ENCODE measurements at places on chromosomes 6 and 20.

- no peak for DNase-seq
Measured at GRCh38 chr20:63066506-63067265, 59.9 kb upstream of the BHLHE23 start.

- DNase-seq, result no peak
Measured at GRCh38 chr20:62040381-62040922, 25.2 kb downstream of the TAF4 start.

DNA sequence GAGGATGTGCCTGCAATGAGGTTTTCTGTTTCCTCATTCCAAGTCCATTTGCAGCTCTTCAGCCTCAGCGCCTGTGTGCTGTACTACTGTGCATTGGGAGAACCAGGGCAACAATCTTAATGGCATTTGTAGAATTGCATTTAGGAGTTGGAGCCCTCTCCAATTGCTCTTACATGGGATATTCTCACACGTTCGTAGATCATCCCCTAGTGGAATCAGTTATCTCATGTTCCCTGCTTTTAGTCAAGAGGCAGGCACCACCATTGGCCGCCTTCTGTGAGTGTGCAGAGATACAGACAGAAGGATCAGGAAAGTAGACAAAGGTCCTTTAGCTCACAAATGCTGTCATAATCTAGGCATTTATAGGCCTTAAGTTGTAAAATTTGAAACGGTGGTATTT lies 84.2 kb upstream of the RGS17 start:
- no peak for DNase-seq

DNA sequence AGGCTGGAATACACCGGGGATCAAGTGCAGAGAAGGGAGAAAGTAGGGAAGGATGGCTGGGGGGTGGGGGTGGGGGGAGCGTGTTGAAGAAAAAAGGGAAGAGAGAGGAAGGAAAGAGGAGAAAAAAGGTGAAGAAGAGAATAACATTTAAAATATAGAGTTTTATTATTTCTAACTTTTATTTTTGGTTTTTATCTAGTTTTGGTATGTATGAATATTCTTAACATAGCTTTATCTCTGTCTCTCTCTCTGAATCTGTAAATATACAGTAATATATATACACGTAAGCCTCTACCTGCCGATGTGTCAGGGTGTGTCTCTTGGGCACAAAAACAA lies 30.0 kb downstream of the HLA-F start:
- no peak for DNase-seq

GRCh38 chr6:20427856-20428255 lies 26.2 kb downstream of the E2F3 start:
- no peak for DNase-seq

- DNase-seq, result no peak
Measured at GRCh38 chr6:87742106-87742505, 40.1 kb upstream of the AKIRIN2 start.

Measured in activated T-cell treated with anti-CD3 and anti-CD28 coated beads for 4 hours (primary cell).